ENCODE measurements at places on chromosomes 5 and 9.

GRCh38 chr9:93127395-93127911, 6.6 kb downstream of the NINJ1 start:
- no peak for DNase-seq

GRCh38 chr5:6827526-6828219, 114.4 kb downstream of the TENT4A start:
- peak; percentile 53 for DNase-seq

GRCh38 chr5:91419571-91420537, 36.7 kb upstream of the ARRDC3 start:
- DNase-seq: peak; percentile 34

- no peak for DNase-seq
These were observed 335.7 kb upstream of the PIK3R1 start for GRCh38 chr5:67879620-67880510.

GRCh38 chr5:140965905-140966292, 377 bp upstream of the PCDHAC2 start:
- DNase-seq: no peak

- DNase-seq: no peak
These were observed 72.3 kb downstream of the DROSHA start for GRCh38 chr5:31459594-31459993.

- no peak for DNase-seq
These were observed 372.3 kb downstream of the CTNND2 start for GRCh38 chr5:11531811-11532555.

GRCh38 chr5:39475881-39476842, 51.4 kb upstream of the DAB2 start:
- DNase-seq: no peak

DNA sequence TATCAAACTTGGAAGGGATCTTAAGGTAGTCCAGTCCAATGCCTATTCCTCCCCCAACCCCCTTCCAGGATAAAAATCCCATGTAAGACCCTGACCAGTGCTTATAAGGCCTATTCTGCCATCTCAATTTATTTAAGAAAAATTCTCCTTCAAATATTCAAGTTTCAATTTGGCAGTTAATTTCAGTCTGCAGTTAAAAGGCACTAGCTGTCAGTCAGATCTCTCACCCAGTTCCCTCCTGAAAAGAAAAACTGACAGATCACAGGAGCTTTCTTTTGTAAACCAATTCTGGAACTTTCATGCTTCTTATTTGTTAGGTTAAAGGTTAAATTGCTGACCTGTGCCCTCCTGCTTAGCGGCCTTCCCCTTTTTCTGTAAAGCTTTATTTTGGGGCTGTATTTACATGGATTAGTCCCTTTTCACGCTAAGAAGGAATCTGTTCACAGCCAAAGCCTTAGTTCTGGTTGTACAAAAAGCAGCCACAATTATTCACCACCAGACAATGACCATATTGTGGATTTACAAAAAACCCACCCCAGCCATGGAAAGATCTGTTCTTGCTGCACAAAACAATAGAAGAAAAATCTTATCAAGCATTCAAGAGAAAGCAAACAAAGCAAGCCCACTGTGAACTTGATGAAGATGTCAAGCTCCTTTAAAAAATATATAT, 68.7 kb downstream of the DENND1A start:
- no peak for DNase-seq

GRCh38 chr5:159893040-159893695, 23.1 kb upstream of the ADRA1B start:
- DNase-seq: no peak

GRCh38 chr5:52682492-52682891, 105.2 kb upstream of the ITGA1 start:
- DNase-seq: no peak

GRCh38 chr9:17160327-17160726, 25.5 kb downstream of the CNTLN start:
- no peak for DNase-seq

DNA sequence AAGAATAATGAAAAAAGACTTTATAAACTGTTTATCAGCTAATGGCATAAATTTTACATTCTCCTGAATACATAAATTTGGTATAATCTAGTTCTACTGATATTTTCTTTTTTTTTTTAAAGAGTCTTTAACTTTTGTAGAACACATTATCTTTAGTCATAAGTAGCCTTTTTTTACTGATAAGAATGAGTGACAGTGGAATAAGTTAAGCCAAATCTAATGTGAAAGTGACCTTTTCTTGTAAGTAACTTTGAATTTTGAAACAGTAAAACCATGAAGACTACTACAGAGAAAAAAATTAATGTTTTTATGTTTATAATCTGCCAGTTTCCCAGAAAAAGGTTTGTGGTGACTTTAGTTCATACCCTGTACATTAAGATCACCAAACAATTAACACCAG, 13.7 kb downstream of the CEP78 start:
- DNase-seq: no peak

DNA sequence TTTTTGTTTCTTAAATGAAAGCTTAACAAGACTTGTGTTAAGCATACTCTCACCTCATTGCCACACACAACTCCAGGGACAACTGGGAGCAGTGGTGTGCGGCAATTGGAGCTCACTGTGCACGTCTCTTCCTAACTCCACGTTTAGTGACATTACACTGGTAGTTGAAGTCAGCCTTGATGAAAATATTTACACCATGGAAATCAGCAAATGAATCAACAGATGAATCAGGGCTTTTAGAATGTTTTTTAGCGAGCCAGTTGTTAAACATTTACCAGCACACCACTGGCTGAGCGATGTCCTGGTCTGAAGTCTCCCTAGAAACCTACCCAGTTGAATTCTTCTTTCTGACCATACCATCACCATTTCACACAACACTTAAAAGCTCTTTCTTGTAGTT, 67.3 kb downstream of the KLHL3 start:
- DNase-seq: no peak

DNA sequence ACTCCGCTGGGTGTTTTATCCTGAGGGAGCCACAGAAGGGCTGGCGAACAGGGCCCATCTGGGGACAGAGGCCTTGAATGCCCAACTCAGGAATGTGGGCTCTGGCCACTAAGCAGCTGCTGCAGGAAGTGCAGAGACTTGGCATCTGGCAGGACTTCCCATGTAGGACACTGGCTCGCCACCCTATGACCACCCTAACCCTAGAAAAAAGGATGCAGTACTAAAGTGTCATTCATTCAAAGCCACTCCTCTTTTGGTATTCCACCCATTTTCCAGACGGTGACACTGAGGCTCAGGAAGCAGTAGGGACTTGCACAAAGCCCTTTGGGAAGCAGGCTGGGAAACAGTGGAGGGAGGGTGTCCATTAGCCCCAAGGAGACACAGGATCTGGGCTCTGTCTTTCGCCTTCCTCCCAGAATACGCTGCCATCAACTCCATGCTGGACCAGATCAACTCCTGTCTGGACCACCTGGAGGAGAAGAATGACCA, 3.0 kb downstream of the BBLN start:
- DNase-seq: no peak

GRCh38 chr9:86052556-86053468, 46.5 kb downstream of the GOLM1 start:
- no peak for DNase-seq

DNA sequence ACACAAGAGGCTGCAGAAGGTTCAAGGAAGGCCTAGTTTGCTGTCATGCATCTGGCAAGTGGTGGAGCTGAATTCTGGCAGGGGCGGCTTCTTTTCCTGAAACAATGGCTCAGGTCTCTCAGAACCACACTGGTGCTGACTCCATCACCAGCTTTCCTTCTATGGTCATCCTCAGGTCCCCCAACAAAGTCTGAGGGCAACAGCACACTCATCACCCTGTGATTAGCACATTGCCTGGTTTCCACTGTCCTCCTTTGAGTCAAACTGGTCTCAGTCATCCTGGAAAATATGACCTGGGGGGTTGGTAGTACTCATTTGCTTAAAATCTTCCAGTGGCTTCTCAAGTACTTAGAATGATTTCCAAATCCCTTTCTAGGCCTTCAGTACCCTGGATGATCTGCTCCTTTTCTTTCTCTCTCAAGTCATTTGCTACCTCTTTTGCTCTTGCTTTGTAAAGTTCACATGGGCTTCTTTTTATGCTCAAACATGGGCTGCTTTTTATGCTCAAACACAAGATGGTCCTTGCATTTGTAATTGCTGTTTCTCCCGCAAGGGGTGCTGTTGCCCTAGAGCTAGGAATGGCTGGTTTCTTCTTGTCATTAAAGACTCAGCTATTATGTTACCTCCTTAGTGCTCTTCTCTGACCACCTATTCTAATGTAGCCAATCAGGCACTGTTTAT, 144.9 kb downstream of the ALDH1A1 start:
- peak; percentile 22 for DNase-seq

DNA sequence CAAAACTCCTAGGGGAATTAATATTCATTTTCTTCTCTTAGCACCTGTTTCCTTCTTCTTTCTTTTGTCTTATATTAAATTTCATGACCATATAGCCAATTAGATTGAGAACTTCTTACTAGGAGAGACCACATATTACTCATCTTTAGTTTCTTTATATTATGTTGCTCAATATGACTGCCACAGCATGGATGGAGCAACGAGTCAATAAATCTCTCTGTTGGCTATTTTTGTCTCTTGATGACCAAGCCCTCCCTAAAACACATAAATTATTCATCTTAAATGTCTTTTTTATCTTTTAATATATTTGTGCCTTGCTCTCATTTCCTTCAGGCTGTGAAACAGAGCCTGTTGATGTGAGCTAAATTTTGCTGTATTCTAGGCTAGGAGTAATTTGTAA, 123.0 kb downstream of the ADAMTSL1 start:
- no peak for DNase-seq

DNA sequence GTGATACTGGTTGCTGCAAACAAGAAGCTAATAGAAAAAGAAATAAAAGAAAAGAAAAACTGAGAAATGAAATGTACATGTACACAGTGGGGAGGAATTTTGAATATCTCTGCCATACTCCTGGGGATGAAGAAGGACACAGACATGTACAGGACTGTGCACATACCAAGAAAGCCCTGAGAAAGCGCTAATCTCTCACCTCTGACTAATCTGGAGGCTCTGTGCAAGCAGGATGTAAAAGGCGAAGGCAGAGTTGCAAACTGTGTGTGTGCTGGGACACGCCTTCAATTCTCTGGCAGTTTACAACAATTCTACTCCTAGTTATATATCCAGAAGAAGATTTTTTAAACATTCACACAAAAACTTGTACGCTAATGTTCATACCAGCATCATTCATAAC, 211.4 kb downstream of the KIAA0825 start:
- DNase-seq: no peak
